ENCODE measurements at places on chromosomes 7 and 10.
A peak's percentile ranks its signal among the peaks of the same experiment; 100 is the strongest.

DNA sequence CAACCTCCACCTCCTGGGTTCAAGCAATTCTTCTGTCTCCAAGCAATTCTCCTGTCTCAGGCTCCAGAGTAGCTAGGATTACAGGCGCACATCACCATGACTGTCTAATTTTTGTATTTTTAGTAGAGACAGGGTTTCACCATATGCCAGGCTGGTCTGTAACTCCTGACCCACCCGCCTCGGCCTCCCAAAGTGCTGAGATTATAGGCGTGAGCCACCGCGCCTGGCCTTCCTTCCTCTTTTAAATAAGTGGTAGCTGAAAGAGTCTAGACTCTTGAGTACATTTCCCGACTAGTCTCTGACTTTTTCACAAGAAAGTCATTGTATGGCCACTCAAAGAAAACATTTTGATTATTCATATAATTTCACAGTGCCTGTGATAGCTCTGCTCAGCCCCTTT, 636.2 kb upstream of the ANKRD30A start:
- no peak for DNase-seq

DNA sequence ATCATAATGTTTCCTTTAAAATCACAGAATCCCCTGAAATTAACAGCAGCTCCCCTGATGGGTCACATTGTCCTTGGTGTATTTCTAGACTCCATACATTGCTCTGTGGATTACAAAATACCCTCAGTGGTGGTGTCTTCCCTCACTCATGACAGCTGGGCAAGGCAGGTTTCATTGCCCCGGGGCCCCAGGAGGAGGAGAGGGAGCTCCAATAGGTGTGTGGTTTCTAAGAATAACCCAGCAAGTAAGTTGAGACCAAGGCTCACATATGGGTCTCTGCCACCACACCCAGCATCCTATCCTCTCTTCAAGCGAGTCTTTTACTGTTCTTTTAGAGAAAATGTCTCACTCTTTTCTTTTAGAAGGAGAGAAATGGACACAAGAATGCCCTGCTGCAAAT, 63.6 kb downstream of the PKD1L1 start:
- DNase-seq, result no peak

- DNase-seq, result no peak
Measured at GRCh38 chr10:71836596-71836974, 14.5 kb downstream of the PSAP start.

GRCh38 chr10:119250641-119251314, 43.4 kb downstream of the GRK5 start:
- DNase-seq, result peak; percentile 13

DNA sequence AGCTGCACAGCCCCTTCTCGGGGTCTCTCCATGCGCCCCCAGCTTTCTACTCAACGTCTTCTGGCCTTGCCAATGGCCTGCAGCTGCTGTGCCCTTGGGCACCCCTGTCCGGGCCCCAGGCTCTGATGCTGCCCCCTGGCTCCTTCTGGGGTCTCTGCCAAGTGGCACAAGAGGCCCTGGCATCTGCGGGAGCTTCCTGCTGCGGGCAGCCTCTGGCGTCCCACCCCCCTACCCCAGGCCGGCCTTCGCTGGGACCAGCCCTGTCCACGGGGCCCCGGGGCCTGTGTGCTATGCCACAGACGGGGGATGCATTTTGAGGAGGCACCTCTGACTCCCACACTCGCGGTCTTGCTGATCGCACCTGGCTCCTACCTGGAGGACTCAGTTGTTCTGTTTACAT, 2.3 kb downstream of the VENTX start:
- no peak for DNase-seq

DNA sequence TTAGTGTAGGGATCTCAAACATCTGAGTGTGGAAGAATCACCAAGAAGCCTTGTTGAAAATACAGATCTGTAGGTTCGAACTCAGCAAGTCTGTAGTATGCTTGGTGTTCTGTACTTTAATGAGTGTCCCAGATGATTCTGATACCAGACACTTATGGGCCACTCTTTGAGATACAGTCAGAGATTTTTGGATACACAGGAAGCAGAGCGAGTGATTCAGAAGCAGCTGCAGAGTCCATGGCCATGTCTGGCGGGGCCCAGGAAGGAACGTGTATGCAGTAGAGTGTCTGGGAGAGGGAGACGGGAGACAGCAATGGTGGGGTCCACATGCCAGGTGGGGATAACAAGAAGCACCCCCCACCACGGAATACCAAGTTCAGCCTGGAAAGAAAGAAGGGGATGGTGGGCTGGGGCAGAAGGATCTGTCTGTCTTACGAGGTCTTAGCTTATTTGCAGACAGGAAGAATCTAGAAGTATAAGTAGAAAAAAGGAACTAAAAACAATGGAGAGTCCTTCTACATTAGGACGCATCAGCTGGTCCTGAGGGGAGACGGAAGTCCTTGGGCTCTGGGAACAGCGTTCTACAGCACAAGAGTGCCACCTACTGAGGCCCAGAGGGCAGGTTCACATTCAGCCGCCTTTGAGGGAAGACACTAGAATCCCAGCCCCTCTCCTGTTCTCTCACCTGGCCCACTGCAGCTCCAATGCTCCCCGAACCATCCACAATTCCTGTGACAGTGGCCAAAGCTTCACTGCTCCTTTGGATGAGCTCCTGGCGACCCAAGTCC, 55.4 kb downstream of the SLC37A3 start:
- DNase-seq, result no peak

- DNase-seq, result no peak
Measured at GRCh38 chr7:34087892-34088891, 182.9 kb downstream of the BMPER start.

- DNase-seq, result no peak
Measured at GRCh38 chr10:131732631-131733127, 168.1 kb upstream of the PPP2R2D start.

GRCh38 chr10:59124187-59124586, 52.3 kb upstream of the PHYHIPL start:
- no peak for DNase-seq

DNA sequence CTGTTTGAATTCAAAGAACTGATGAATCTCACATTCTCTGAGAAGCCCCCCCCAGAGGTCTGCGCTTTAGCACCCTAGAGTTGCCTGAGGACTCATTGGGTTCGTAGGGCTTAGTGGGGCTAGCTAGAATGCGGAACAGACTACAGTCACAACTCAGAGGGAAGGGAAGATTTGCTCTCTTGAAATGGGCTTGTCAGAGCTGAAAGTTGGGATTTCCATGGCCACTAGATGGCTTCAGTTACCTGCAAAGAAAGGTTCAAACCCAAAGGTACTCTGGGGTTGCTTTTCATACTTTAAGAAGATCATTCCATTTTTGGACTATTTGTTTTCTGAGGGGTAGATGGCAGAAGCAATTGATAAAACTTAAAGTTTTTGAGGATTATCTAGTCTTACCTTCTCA, 205.0 kb downstream of the BBS9 start:
- DNase-seq, result no peak

GRCh38 chr10:36182179-36182566, 540.1 kb upstream of the FZD8 start:
- no peak for DNase-seq

GRCh38 chr10:115483294-115483693, 390.1 kb downstream of the ATRNL1 start:
- DNase-seq, result no peak
